HT1080 (cell line): ENCODE measurements at places on chromosomes 7 and 10. TPM values are rescaled to one million over a fixed set of nuclear protein-coding genes. Genes with fewer than 3 reads are reported as not detected.

Gene CRTAC1
- total RNA-seq, result not detected in 2 replicates

Gene FASTK
- total RNA-seq, result 86.5 and 100 TPM in 2 replicates

Gene SFRP4
- total RNA-seq, result 0.03 TPM in 1 of 2 replicates, not detected in the other

Gene SSC4D
- 0.23 and 0.73 TPM in 2 replicates for total RNA-seq

Gene RBM48
- total RNA-seq, result 9.1 TPM in 2 replicates

Gene CACNB2
- total RNA-seq, result 0.03 TPM in 1 of 2 replicates, not detected in the other

DNA sequence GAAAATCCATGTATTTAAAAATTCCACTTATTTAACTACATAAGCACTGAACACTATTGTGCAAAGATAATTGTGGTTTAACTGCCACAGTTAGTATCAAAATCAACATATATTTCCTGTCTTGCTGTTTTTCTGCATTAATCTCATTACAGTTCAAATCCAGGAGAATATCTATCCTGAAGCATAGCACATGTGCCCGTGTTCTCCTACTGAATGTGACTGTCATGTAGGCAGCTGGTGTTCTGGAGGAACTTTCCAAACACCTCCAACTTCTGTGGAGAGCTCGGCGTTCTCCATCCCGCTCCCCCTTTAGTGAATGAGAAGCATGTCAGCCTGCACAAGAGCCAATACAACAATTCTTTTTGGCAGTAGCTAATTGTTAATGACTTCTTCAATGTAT lies 76.4 kb upstream of the IKZF1 start:
- no peak for DNase-seq

DNA sequence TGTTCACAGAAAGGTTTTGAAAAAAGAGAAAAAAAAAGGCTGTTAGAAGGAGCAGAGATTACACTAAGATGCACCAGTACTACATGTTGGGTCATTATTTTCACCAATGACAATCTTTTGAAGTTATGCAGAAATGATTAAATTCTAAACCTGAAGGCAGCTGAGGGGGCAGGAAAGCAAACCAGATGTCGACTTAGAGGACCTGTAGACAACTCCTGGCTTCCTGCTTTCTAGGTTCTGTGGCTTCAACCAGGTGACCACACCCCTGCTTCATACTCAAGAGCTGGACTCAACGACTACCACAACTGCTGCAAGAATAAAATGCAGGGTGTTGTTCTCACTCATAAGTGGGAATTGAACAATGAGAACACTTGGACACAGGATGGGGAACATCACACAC lies 30.0 kb downstream of the MYOF start:
- DNase-seq, result no peak

DNA sequence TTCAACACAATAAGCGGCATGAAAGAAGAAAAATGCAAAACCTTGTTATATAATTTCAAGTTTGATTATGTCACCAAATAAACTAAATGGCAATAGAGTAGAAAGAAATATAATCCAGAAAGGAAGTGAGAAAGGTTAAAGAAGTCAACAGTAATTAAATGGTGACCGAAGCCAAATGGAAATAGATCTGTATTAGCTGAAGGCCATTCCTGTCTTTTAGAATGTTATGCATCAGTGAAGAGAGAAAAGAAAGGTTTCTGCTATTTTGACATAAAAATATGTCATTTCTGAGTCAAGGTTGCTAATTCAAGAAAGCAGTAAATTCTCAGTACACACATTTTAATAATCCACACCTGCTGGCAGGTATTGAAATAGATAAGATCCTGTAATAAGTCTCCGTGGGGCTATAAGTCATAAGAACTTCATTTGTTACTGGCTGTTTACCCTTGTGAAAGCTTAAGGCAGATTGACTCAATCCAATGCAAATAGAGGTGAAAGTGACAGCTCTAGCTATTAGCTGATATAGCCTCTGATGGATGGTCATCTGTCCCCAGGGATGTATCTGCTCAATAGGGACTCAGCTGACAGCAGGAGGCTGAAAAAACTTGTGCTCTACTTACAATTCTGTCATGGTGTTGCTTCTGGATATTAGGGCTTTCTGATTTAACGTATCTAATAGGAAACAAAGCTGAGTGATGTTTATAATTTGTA lies 152.1 kb downstream of the FZD1 start:
- DNase-seq, result no peak

- peak; percentile 67 for DNase-seq
Measured at GRCh38 chr7:113289140-113289740, 170.9 kb upstream of the SMIM30 start.

DNA sequence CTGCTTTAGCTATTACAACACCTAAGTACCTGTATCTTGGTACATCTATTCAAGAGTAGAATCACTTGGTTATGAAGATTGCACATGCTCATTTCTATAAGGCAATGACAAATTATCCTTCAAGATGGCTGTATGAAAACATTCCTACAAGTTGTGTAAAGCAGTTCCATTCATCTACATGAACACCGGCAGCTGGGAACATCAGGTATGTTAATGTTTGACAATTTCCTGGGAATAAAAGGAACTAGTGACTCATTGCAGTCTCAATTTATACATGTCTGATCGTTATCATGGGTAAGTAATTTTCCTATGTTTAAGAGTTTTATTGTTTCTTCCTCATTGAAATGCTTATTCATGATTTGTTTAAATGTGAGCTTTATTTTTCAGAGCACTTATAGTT lies 203.2 kb upstream of the SEMA3E start:
- DNase-seq, result no peak

DNA sequence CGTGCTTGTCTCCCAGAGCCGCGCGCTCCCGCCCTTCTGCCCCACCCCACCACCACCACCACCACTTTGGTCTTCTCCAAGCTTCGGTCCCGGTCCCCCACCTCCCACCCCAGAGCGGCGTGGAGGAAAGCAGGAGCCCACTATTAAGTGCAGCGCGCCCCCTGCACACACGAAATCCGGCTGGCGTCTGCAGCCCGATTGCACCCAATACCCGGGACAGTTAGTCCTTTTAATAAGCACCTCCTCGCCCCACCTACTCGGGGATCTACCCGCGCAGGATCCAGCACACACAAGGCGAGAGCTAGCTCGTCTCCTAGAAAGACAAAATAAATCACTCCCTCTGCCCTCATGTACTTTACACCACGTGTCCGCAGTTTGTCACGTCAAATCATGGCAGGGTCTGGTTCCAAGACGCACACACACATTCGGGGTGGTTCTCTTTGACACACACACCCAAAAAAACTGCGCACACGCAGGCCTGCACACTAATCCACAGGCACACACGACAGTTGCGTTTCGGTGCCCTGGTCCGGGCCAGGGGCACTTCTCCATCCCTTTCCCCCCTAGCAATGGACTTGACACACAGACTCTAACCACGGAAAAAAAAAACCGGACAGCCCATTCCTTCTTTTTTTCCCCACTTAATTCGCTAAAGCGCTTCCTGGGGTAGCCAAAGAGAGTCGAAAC lies 1.6 kb downstream of the SFMBT2 start:
- DNase-seq, result peak; percentile 34

GRCh38 chr7:96198047-96198636 lies 123.8 kb downstream of the SLC25A13 start:
- no peak for DNase-seq

DNA sequence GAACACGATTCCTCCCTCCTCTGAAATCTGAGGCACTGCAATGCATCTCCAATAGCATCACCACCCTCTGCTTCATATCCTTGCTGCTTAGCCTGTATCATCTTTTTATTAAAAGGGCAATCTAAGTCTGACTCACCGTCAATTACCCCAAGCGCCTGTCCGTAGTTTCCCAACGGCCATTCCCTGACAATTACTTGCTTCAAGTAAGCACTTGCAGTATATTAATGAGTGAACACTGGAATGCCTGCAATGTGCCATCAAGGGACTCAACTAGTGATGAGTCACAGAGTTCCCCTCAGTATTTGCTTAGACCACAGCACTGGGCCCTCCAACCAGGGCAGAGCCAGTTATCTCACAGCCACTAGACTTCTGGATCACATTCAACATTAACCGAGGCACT lies 19.5 kb upstream of the PPP1R3C start:
- peak; percentile 97 for DNase-seq

GRCh38 chr7:6558837-6559236 lies 7.6 kb upstream of the GRID2IP start:
- peak; percentile 34 for DNase-seq

DNA sequence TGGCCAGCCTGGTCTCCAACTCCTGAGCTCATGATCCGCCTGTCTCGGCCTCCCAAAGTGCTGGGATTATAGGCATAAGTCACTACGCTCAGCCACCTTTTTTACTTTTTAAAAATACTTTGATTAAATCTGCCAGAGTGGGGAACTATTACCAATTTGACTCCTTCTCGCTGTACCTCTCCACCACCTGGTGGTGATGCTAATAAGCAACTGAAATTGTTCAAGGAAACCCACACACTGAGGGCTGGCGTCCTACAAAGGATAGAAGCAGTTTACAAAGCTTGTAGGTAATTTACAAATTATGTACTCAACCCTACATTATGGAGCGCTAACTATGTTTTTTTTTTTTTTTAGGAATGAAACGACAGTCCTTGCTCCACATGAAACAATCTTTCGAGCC lies 111.1 kb downstream of the CPED1 start:
- no peak for DNase-seq

DNA sequence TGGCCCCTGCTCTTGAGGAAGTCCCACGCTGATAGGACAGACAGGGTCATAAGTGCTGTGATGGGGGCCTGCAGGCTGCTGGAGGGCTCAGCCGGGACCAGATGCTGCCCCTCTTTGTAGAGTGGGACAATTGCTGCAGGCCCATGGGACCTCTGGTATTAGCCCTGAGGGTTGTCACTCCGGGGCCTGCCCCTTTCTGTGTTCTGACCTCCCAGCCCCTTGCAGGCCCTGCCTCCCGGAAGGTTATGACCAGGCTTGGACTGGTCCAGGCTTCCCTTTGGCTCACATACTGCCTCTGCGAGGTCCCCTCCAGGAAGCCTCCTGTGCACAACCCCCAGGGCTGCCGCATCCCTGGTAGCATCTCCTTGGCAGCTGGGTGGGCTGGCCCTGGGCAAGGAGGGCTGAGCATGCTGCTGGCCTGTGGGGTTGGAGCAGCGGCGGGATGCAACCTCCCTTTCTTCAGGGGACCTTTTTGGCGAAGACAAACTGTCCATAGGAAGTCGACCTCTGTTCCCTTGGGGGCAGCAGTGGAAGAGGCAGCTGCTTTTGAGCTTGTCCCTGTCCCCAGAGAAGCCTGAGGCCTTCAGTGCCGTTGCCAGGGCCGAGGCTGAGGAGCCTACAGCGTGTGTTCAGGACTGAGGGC lies 8.8 kb downstream of the LIMK1 start:
- DNase-seq, result no peak

DNA sequence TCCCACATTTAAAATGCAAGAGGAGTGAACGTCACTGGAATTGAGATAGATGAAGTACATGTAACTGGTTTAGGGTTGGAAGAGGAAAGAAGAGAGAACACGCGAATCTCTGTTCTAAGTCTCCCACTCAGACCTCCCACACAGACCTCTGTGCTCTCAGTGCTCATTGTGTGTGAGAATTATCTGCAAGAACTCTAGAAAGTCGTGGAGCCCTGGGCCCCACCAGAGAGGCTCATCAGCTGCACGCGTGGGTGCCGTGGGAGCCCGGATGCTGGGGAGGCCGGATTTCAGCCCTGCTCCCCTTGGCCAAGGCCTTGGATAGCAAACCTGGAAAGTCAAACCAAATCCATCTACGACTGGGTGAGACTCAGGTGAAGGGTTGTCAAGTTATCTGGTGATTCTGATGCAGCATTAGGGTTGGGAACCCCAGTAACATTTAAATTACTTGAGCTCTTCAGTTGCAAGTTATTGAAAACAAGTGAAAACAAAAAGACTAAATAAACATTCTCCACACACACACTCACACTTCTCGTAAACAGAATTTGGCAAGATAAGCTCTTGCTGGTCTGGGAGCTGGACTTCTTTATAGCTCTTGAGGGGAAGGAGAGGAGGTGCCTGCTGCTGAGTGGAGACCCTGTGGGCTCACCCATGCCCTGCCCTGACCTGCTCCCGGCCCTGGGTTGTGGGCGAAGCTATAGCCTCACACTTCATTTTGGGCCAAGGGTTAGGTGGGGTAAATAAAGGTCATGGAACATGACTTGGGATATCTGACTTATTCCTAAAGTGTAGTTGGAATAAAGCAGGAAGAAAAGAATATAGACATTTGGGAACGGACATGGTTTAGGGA lies 250.3 kb downstream of the ADARB2 start:
- DNase-seq, result no peak

- DNase-seq, result no peak
Measured at GRCh38 chr7:7812112-7812511, 93.7 kb upstream of the RPA3 start.
